ENCODE measurements at places on chromosomes 7 and 10. TPM values are rescaled to one million over a fixed set of nuclear protein-coding genes. Genes with fewer than 3 reads are reported as not detected.

The FXYD4 gene
- polyA plus RNA-seq: 0.22 TPM

The PON3 gene
- polyA plus RNA-seq: 2.2 TPM

- DNase-seq: no peak
These were observed 21.1 kb downstream of the CRPPA start for GRCh38 chr7:16399916-16400892.

DNA sequence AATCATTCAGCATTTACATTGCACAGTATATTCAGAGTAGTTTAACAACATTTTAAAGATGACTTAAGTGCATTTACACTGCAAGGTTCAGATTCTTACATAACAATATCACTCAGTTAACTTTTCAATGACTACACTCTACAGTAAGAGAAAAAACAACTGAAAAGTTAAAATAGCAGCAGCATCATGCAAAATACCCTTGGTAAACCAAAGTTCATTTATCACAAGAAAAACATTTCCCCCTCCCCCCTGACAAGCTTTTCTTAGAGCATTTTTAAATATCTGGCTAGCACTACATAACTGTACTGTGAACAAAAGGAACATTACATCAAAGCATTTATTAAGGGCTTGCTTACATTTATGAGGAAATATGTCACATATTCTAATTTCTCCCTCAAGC, 179.5 kb upstream of the HGF start:
- no peak for DNase-seq

DNA sequence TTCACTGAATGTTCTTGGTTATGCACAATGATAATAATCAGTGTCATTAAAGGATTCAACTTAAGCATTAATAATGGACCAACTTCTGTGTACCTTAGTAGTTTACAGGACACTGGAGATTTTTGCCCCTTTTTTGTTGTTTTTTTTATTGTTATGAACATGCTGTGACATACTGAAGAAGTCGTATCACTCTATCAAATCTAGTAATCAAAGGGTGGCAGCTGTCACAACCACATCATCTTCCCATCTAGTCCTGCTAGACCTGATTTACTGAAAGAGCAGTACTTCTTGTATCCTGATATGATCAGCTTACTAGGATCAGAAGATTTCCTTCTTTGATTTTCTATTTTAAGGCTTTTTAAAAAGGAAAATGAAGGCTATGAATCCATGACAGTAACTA, 504.6 kb upstream of the CELF2 start:
- DNase-seq: no peak

DNA sequence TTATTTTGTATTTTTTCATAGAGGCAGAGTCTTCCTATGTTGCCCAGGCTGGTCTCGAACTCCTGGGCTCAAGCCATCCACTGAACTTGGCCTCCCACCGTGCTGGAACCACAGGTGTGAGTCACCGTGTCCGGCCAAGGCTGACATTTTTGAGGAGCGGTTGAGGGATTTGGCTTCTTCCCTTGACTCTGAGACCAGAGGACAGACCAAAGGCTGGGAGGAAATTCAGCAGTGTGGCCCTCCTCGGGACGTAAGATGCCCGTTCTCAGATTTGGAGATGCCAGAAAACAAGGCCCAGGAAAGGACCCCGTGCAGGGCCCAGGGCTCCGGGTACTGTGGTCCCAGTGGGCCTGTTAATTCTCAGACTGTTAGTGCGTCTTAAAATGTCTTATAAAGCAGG, 146.2 kb downstream of the WDR37 start:
- no peak for DNase-seq

All from renal cortex interstitium (tissue), 15 donors.